ENCODE measurements at places on chromosomes 13 and 19. TPM values are rescaled to one million over a fixed set of nuclear protein-coding genes. Genes with fewer than 3 reads are reported as not detected.

DNA sequence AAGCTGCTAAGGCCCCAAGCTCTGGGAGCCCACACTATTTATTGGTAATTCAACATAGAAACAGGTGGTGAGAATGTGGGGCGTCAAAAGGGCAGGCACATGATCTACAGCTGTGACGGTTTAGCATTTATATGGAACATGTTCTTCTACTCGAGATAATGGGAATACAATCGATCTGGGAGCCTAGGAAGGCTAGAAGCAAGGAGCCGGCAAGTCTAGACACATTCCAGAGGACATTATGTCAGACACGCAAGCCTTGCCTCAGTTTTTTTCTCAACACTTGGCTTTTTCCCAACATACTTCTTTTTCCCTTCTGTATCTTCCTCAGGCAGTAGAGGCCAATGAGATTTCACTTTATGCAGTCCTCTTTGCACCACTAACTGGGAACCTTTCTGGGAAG is 315.7 kb upstream of the SLITRK5 start:
- no peak for DNase-seq

- DNase-seq: no peak
Measured at GRCh38 chr13:66492479-66492878, 737.7 kb downstream of the PCDH9 start.

GRCh38 chr19:33416307-33417215 is 43.1 kb downstream of the CEBPG start:
- peak; percentile 77 for DNase-seq

- no peak for DNase-seq
Measured at GRCh38 chr19:1734321-1734966, 18.9 kb upstream of the ONECUT3 start.

DNA sequence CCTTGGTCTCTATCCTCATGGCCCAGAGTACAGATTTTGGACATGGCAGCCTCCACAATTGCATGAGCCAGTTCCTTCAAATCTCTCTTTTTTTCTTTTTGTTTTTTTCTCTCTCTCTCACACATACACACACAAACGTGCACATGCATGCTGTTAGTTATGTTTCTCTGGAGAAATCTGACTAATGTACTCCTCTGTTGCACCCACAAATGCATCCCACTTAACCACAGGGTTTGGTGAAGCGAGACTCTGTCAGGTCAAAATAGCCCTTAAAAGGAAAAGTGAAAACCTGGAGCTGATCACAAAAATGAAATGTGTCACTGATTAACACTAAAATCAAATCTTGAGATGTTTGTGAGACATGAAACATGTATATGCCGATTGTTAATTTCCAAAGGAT is 374.6 kb upstream of the ARGLU1 start:
- DNase-seq: no peak

- DNase-seq: no peak
Measured at GRCh38 chr13:28585561-28585960, 73.4 kb upstream of the POMP start.

The RAB4B gene
- 15.6 TPM for total RNA-seq

The NUP62 gene
- 26.3 TPM for total RNA-seq

The ZNF573 gene
- 6.8 TPM for total RNA-seq

The SLC46A3 gene
- 14.1 TPM for total RNA-seq
